ENCODE measurements at places on chromosomes 3 and 15. TPM values are rescaled to one million over a fixed set of nuclear protein-coding genes. Genes with fewer than 3 reads are reported as not detected.

Gene FILIP1L
- 19.9 TPM for total RNA-seq

Gene B3GALNT1
- total RNA-seq, result 8.2 TPM

Gene ALG1L2
- not detected for total RNA-seq

Gene FGD5
- not detected for total RNA-seq

Gene CSTA
- not detected for total RNA-seq

Gene SLC24A5
- not detected for total RNA-seq

Gene IL12A
- 0.90 TPM for total RNA-seq

Gene RBP2
- not detected for total RNA-seq

Gene GOLGA8N
- 0.83 TPM for total RNA-seq
